ENCODE measurements at places on chromosomes 16 and 17.

GRCh38 chr16:35152067-35152627, 1692.7 kb downstream of the TP53TG3F start:
- no peak for DNase-seq

DNA sequence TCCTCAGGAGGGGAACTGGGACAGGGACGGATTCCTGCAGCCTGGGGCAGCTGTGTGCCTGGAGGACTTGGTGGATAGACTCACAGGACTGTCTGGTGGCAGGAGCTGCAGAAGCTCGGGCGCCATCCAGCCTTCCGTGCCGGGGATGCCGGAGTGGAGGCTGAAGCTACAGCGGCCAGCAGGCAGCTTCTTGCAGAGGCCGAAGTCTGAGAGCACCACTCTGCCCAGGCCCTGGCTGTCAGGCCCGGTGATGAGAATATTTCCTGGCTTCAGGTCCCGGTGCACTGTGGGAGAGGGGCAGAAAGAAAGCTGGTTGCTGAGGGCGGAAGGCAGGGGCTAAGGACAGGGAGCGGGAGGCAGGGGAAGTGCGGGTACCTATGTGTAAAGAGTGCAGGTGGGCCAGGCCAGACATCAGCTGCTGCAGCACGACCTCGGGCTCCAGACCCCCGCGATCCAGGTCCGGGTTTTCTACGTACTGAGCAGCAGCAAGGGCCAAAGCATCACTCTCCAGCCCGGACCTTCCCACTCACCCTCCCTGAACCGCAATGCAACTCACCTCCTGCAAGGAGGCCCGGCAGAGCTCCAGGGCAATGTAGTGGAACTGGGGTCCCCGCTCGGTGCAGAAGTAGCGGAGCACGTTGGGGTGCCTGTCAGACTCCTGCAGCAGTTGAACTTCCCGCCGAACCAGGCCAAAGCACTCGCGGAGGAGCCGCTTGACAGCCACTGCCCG, 16.1 kb downstream of the PLK1 start:
- no peak for DNase-seq

DNA sequence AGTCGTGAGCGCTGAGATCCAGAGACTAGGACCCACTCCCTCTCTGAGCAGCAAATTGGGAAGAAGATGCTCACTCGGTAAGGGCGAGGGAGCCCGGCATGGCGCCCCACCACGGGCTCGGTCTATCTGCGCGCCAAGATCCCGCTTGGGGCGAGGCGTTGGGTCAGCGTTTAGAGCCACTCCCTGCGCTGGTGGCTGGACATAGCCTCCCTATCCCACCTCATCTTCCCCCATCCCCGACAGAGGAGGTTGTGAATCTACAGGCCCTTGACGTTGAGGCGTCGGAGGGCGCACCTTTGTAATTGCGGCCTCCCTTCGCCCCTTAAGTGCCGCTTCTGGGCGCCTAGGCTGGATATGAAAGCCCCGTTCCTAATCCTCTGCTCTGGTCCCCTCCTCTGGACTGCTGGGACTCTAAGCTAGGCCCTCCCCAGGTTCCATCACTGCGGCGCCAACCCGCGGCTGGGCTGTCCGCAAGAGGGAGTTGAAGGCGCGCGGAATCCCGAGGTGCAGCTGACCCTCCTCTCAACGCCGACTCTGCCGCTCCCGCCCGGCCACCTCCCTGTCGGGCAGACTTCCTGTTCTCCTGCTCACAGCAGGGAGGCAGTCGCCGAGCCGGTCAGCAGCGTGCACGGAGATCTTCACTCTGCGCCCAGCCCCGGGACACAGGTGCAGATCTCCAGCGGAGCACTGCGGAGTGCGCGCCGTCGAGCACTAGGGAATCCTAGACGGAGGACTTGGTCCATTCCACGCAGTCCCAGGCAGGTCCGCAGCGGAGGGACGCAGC, 16.1 kb upstream of the HOXB9 start:
- DNase-seq: no peak

DNA sequence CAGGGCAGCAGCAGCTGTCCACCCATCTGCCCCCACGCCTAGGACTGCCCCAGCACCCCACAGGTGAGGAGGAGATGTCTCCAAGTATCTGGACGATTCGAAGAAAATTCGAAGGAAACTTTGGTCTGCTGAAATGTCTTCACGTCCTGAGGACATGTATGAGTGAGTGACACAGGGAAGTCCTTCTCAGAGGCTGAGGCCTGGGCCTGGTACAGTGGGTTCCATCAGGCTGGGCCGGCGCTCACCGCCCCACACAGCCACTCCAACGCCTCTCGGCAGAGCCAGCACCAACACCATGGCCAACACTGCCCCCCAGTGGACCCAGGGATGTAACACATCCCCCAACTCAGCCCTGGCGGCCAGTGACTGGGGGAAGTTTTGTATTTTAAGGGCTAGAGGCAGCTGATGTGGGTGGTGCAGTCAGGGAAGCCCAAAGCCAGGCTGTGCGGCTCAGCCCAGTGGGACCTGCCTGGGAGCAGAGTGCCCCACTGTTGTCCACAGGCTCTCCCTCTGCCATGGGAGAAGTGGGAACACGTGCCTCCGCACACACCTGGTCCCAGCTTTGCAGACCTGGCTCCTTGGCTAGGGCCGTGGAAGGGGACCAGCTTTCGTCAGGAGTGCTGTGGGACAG, 55.8 kb upstream of the FASN start:
- peak; percentile 86 for DNase-seq

DNA sequence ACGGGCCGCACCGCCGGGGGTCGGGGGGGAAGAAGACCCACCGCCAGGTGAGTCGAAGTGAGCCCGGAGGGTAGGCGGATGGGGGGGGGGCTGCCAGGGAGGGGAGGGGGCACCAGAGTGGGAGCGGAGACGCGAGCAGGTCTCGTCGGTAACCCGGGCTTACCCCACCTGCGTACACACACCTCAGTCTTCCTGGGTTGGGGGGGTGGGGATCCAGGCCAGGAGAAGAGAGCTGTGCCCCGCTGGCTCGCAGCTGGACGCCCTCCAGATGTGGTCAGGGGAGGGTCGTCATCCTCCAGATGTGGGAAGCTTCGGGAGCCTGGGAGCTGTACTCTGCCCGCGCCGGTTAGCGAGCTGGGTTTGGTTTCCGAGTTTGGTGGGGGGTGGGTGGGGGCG, 1.2 kb downstream of the CACNA1G start:
- no peak for DNase-seq

GRCh38 chr16:87264634-87265033, 52.6 kb downstream of the C16orf95 start:
- no peak for DNase-seq

GRCh38 chr17:39527220-39527813, 66.0 kb downstream of the CDK12 start:
- no peak for DNase-seq

GRCh38 chr16:8764525-8765250, 32.8 kb downstream of the TMEM186 start:
- no peak for DNase-seq

GRCh38 chr16:88264641-88265285, 118.0 kb upstream of the ZNF469 start:
- DNase-seq: peak; percentile 73

- DNase-seq: peak; percentile 39
Measured at GRCh38 chr17:73956595-73957465, 246.6 kb upstream of the RPL38 start.

GRCh38 chr16:67115639-67116038, 5.9 kb downstream of the PHAF1 start:
- peak; percentile 84 for DNase-seq

DNA sequence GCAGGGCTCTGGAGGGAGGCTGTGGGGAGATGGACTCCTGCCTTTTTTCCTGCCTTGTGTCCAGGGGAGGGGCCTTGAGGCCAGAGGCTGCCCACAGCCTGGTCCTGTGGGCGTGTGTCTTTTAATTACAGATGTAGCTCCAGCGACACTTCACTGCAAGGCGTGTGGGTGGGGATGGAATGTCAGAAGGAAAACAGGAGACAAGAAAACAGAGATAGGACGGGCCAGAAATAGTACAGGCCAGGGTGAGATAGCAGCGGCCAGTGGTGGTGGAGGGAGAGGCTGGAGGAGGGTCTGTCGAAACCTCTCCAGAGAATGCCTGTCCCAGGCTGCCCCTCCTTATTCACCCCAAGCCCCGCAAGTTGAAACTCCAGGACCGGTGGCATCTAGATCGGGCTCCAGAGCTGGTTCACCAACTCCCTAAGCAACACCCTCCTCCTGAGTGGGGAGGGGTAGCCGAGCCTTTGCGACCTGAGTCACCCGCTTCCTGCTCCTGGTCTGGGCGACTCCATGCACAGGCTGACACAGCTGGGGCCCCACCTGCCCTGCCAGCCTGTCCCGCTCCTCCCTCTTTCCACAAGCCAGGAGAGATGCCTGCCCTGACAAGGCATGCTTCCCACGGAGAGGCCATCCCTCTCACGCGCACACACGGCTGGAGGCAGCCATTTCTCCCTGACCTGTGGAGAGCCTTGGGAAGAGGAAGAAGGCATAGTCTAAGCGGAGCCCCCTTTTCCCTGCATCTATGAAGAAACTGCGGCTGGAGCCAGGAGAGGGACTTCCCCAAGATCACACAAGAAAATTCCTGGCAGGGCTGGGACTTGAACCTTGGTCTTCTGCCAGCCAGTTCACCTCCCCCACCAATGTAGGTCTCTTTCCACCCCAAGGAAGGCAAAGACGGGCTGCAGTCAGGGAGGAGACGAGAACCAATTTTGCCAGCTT, 6.6 kb upstream of the JUP start:
- DNase-seq: peak; percentile 79

DNA sequence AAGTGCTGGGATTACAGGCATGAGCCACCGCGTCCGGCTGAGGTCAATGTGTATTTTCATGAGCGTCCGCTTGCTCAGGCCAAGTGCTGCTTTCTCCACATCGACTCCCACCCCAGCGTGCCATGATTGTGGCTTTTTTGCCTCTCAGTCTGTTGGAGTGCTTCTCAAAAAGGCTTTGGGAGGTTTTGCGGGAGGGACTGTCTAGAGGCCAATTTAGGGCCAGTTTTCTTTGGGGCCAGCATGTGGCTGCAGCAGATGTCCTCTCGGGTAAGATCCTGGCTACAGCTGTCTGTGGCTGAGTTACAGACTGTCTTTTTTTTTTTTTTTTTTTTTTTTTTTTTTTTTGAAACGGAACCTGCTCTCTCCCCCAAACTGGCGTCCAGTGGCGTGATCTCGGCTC, 6.5 kb downstream of the C16orf90 start:
- DNase-seq: no peak

- DNase-seq: no peak
Measured at GRCh38 chr16:57134982-57135381, 42.6 kb downstream of the CPNE2 start.

DNA sequence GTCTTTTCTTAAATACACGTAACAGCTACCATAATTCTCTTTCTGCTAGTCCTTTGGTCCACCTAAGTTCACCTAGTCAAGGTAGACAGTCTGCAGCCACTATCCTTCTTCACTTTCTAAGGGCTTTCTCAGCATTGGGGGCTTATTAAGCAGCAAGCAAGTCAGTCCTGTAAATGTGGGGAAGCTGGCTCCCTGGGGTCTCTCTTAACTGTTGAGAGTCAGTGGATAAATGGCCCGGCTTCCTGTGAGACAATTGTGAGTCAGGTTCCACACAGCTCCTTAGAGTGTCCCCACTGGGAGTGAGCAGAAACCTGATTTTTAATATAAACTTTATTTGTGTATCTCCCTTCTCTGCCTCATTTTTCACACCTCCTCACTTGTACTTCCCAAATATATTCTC, 132.1 kb downstream of the CDH13 start:
- no peak for DNase-seq

DNA sequence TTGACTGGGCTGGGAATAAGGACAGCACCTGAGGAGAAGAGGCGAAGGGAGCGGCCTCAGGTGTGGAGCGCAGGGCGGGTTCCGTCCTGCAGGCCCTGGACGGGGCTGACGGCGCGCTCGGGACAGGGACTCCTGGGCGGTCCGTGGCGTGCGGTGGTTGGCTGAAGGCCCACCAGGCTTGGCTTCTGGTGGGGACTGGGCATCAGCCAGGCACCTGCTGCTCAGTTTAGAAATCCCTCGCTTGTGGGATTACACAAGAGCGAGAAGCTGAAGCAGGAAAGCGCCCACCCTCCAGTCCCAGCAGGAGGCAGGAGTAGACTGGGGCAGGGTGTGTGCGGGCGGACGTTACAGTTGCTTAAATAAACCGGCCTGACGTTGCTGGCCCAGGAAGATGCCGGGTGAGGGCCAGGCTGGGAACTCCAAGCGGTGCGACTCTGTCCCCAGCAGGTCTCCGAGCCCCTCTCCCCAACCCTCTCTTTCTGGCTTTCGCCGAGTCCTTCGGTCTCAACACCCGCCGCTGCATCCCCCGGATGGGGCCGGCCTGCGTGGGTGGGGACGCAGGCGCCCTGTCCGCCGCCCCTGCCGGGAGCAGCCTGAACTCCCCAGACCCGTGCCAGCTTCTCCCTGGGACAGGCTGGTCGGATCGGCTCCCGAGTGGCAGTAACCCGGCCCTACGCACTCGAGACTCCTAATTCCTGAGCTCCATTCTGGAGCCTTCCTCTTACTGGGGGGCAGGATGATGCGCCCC, 639 bp downstream of the MIF4GD start:
- DNase-seq: peak; percentile 83

GRCh38 chr17:75631353-75631752, 1.9 kb upstream of the SMIM5 start:
- no peak for DNase-seq

DNA sequence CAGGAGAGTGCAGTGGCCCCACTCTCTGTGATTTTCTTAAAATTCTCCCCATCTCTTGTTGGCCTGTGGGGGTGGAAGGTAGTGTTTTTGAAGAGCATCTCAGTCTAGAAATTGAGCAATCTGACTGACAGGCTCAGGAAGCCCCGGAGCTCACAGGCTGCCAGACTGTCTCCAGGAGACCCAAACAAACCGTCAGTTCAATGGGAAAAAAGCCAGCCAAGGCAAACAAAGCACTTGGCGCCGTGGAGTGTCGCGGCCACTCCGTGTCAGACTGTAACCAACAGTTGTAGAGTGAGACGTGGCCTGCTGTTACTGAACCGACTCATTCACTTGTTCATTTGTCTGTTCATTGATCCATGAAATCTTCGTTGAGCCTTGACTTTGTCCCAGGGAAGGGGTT, 33.7 kb downstream of the RGS9 start:
- DNase-seq: no peak

GRCh38 chr17:22374741-22375140, 682.4 kb downstream of the KCNJ18 start:
- DNase-seq: no peak

DNA sequence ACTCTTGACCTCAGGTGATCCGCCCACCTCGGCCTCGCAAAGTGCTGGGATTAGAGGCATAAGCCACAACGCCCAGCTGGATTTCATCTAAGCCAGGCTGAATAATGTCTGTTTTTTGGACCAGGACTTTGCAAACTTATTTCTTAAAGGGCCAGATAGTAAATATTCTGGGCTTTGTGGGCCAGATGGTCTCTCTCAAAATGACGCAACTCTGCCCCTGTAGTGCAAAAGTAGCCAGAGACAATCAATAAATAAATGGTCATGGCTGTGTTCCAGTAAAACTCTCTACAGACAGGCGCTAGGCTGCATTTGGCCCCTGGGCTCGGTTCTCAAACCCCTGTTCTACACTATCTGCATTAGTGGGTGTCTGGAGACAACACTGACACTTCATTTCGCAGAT, 121.9 kb upstream of the CDH13 start:
- DNase-seq: no peak

GRCh38 chr16:65070831-65071432, 50.9 kb downstream of the CDH11 start:
- DNase-seq: peak; percentile 27
